ENCODE measurements at places on chromosomes 5 and 9.
A peak's percentile ranks its signal among the peaks of the same experiment; 100 is the strongest.

- no peak for DNase-seq
These were observed 54.7 kb downstream of the COL23A1 start for GRCh38 chr5:178535299-178536175.

DNA sequence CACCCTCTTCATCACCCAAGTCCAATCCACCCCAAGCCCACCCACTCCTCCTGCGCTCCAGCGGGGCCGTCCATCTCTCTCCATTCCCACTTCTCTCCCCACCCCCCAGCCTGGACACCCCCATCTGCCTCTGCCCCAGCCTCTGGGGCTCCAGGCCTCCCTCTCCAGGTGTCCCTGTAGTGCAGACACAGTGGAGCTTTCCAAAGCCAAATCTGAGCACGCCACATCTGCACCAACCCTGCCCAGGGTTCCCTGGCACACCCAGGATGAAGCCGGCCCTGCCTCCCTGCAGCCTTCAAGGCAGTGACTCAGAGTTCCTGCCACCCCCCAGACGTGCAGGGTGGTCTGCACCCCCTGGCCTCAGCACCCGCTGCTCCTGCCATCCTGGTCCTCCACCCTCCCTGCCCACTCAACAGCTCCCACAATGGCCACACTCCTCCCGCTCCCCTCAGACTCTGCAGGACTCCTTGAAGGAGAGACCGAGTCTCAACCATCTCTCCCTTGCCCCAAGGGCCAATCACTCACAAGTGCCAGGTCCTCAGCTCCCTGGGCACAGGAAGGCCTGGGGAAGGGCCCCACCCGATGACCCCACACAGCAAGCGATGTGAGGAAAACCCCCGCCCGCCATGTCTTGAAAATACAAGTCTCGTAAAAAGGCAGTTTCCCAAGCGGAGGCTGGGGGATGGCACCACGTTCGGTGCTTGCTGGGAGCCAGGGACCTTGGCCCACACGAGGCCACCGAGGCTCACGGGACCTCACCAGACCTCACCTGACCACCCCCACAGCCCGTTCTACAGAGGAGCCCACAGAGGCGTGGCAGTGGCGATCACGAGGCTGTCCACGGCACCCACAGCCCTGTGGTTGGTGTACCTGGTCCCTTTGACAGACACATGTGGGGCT, 22.2 kb downstream of the VAV2 start:
- DNase-seq, result no peak

DNA sequence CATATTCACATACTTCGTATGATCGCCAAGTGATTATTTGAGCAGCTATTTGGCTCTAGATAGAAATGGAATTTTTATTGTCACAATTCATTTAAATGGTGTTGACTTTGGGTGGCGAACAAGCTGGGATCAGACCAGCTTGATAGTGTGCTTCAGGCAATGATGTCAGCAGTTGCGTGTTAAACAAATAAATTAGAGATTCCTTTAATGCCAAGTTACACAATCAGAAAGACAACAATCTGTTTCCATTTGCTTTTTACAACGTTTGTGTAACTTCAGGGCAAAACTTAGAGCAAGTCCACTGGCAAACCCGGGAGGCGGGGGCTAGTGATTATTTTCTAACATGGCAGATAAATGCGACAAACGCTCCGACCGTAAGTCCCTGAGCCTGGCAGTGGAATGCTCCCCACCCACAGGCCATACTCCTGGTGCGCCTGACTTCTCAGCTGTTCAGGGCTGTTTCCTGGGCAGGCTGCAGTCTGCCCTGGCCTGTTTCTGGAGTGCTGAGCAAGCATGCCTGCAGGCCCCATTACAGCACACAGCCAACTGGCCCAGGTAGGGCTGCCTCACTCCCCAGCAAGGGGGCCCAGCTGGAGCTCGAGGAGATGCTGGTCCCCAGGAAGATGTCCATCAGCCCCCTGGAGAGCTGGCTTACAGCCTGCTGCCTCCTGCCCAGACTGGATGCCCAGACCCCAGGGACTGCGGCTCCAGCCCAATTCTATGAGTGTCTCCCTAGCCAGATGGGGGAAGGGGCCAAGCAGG, 88.7 kb downstream of the BASP1 start:
- peak; percentile 43 for DNase-seq

DNA sequence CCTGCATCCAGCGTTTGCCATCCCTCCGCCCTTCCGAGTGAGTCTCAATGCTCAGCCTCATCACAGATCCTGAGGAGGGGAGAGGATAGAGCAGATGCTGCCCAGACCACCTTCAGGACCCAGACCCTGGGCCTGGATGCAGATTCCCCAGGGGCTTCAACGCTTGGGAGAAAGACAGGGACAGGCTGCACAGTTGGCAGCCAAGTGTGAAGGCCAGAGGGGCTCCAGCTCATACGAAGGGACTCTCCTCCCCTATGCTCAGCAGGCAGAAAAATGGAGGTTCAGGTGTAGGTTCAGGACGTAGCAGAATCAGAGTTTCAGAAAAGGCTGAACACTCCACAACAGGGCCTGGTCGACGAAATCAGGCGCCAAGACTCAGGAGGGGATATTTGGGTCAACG, 378.5 kb upstream of the IRX1 start:
- DNase-seq, result no peak

DNA sequence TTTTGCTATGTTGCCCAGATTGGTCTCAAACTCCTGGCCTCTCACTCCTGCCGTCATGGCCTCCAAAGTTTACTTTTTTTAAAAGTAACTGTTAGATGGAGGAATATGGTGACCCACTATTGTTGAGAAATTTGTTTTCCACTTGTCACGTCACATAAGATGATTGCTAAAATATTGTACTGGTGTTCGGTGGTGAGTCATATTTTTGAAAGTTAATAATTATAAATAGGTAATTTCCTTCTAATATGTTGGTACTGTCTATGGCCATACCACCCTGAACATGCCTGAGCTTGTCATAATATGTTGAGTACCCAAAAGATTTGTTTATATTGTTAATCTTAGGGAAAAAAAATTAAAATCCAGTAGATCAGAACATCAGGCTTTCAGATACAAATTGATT, 22.6 kb downstream of the RMI1 start:
- no peak for DNase-seq

DNA sequence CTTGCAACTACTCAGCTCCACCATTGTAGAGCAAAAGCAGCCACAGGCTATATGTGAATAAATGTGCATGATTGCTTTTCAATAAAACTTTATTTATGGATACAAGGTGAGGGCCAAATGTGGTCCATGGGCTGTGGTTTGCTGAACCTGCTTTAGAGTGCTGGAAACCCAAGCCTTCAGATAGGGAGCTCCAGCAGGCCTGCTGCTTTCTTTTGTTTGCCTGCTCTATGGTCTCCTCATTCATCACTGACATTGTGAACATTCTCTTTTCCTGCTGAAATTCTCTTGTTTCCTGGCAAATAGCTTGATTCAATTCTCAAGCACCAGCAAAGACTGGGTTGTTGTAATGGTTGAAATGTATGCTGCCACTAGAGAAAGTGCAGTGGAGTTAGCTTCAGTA, 26.0 kb downstream of the EGFLAM start:
- DNase-seq, result no peak

- DNase-seq, result no peak
These were observed 18.3 kb upstream of the ARL14EPL start for GRCh38 chr5:116013936-116014335.

- DNase-seq, result no peak
These were observed 22.9 kb upstream of the SYK start for GRCh38 chr9:90778746-90779145.

DNA sequence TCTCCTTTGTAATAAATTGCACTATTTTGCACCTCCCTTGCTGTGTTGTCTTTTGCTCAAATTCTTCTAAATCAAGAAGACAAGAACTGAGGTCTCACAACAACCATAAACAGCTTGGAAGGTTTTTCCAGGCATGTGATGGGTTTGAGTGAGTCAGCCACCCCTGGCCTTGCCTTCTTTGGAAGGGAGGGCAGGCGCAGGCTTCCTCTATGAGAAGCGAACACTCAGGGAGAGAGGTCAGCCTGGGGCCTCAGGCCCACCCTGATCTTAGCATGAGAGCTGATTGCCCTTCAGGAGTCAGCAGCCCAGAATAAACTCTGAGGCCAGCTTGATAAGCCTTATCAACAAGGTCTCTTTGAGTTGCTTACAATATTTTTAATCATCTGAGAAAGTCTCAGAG, 31.6 kb downstream of the S1PR3 start:
- DNase-seq, result no peak

- DNase-seq, result no peak
These were observed 49.9 kb downstream of the SHB start for GRCh38 chr9:38018958-38019602.

DNA sequence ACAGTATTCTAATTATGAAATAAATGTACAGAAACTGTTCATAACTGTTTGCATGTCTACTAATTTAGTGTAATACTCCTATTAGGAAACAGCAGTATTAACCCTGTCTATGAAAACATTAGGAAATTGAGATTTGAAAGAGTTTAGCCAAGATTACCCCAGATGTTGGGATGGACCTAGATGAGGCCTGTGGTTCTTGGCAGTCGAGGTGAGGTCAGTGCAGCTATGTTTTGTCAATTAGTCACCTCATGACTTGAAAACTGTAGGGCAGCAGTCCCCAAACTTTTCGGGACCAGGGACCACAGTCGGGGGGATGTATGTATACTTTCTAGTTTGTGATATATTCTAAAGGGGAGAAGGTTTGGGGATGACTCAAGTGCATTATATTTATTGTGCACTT, 4.7 kb downstream of the LNPEP start:
- no peak for DNase-seq

GRCh38 chr9:79980432-79980831, 408.7 kb downstream of the TLE4 start:
- DNase-seq, result no peak

- DNase-seq, result no peak
These were observed 331.9 kb upstream of the CCNG1 start for GRCh38 chr5:163105456-163105855.

GRCh38 chr9:35689542-35690293, at the start of gene TPM2:
TSS of gene TPM2 (minus strand) at chr9:35689925. CDS start at chr9:35689817, 108 bp downstream.
- no peak for DNase-seq

- DNase-seq, result peak; percentile 59
These were observed at the start of gene GPR107 for GRCh38 chr9:130053504-130054324. TSS of gene GPR107 (plus strand) at chr9:130053906. CDS start at chr9:130053933, 27 bp downstream.

DNA sequence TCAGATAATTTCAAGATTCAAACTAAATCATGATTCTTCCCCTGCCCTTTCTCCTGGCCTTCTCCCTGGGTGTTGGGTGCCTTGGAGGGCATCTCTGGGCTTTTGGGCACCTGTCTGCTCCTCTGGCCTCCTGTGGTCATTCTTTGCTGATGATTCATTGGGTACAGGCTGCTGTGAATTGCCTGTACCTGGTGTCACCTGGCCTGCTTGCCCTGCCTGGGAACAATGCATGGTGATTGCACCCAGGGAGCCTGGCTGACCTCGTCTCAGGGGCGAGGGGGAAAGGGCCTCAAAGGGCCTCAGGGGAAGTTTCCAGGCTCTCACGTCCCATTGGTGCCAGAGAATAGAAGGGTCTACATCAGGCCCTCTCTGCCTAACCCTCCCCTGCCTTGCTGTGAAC, 20.1 kb upstream of the CKMT2 start:
- no peak for DNase-seq

DNA sequence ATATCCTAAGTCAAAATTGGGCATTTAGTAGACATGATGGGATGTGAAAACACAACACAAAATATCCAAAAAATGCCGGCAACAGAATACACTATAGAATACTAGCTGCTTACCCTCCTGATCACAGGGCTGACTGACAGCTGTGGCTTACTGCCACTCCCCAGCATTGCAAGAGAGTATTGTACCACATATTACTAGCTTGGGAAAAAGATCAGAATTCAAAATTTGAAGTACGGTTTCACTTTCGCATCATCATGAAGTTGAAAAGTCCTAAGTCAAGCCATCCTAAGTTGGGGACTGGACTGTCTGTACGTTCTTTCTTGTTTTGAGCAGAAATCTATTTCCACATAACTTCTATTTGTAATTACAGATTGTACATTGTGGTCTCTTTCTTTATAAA, 851.4 kb downstream of the MAT2B start:
- DNase-seq, result no peak

DNA sequence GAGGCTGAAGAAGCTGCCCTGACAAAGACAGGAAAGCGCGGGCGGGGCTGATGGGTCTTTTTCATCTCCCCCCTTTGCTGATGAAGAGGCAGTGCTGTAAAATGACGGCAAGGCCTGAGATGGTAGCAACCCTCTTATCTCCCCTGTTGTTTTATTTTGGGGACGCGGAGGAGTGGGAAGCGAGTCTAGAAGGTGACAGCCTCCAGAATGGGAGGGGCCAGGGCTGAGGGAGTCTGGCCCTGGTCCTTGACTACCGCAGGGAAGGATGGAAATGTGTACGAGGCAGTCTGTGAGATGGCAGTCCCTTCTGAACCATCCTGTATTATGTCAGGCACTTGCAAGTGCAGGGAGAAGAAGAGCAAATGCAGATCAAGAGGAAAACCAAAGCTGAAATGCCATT, 46.1 kb upstream of the TCERG1 start:
- no peak for DNase-seq

GRCh38 chr9:128607642-128608350, 48.9 kb downstream of the DYNC2I2 start:
- peak; percentile 88 for DNase-seq

- no peak for DNase-seq
These were observed 1.9 kb upstream of the KCNIP1 start for GRCh38 chr5:170501931-170502330.

- DNase-seq, result no peak
These were observed 40.9 kb downstream of the VAV2 start for GRCh38 chr9:133951265-133951664.

DNA sequence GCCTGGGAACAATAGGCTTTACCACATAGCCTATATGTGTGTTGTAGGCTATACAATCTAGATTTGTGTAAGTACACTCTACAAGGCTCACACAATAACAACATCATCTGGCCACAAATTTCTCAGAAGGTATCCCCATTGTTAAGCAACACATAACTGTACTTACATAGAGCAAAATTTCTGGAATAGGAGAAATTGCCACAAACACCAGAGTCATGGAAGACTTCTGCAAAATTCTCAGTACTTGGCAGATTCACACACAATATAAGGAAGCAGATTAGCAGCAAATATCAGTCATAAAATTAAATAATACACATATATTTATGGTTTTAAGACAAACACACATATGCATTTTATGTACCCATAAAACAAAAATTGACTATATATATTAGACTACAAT, 16.4 kb downstream of the GNAQ start:
- DNase-seq, result no peak

All from lower leg skin (tissue), 4 donors.